ENCODE measurements at places on chromosomes 16 and 17. TPM values are rescaled to one million over a fixed set of nuclear protein-coding genes. Genes with fewer than 3 reads are reported as not detected.
A peak's percentile ranks its signal among the peaks of the same experiment; 100 is the strongest.

Gene PRAC2
- not detected for total RNA-seq

DNA sequence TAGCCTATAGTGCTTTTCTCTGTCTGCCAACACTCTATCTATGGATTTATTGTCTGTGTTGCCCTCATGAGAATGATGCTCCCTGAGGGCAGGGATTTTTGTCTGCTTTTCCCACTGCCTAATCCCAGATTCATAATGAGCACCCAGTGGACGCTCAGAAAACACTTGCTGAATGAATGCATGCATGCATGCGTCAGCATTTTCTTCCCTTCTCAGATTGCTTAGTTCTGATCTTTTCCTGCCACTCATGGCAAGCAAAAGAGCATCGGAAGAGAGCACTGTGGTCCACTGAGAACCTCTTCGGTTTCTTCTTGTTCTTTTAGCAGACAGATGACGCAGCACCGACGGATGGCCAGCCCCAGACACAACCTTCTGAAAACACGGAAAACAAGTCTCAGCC, 246.8 kb downstream of the RBFOX1 start:
- DNase-seq: no peak

Gene EFNB3
- 16.0 TPM for total RNA-seq

Gene PVALEF
- total RNA-seq: not detected

DNA sequence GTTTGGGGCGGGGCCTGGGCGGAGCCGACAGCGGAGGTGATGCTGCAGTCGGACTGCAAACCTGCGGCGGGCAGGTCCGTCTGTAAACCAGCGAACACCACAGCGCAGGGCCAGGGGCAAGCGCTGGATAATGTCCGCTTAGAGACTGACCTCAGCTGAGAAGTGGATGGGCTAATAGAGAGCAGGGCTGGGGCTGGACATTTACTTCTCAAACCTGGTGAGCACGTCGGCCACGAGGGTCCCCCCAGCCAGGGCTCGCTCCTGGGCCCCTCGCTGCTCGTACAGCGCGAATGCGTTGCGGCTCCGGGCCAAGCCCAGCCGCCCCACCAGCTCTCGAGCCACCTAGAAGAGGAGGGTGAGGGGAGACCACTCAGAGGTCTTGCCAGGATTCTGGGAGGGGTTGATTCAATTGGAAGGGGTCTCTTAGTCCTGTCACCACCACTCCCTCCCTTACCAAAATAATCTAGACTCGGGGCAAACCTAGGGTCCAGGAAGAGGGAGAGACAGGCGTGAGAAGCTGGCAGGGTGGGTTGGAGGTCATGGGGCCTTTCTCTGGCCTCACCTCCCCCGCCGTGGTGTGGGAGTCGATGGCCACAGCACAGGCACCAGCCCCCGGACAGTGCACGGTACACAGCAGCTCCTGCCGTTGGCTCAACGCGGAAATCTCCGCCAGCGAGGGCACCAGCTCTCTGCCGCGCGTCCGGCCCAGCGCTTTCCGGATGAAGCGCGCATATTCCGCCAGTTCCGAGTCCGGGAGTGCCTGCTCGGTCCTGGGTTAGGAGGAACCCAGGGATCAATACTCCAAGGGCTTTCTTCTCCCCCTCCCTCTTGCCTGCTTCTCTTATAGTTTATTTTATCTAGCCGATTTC, 5.8 kb downstream of the PLEKHH3 start:
- peak; percentile 61 for DNase-seq

Gene HSF4
- total RNA-seq: not detected

GRCh38 chr16:87558682-87559081, 43.6 kb upstream of the JPH3 start:
- no peak for DNase-seq

GRCh38 chr17:62787366-62787765, 20.7 kb downstream of the MARCHF10 start:
- DNase-seq: no peak

DNA sequence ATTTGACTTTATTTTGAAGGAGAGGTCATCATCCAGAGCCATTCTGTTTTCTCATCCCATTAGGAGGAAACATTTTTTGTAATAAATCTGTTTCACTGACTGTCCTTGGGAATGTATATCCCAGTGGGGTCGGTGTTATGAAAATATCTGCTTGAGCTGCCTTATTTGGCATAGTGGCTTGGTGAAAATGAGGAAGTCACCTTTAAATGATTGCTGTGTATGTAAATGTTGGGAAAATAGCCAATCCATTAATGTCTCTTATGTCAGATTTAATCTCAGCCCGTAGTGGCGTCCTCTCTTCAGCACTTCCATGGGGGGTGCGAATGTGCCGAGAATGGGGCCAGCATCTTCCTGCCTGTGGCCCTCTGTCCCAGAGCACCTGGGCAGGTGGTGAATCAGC, 57.6 kb downstream of the BANP start:
- DNase-seq: no peak

DNA sequence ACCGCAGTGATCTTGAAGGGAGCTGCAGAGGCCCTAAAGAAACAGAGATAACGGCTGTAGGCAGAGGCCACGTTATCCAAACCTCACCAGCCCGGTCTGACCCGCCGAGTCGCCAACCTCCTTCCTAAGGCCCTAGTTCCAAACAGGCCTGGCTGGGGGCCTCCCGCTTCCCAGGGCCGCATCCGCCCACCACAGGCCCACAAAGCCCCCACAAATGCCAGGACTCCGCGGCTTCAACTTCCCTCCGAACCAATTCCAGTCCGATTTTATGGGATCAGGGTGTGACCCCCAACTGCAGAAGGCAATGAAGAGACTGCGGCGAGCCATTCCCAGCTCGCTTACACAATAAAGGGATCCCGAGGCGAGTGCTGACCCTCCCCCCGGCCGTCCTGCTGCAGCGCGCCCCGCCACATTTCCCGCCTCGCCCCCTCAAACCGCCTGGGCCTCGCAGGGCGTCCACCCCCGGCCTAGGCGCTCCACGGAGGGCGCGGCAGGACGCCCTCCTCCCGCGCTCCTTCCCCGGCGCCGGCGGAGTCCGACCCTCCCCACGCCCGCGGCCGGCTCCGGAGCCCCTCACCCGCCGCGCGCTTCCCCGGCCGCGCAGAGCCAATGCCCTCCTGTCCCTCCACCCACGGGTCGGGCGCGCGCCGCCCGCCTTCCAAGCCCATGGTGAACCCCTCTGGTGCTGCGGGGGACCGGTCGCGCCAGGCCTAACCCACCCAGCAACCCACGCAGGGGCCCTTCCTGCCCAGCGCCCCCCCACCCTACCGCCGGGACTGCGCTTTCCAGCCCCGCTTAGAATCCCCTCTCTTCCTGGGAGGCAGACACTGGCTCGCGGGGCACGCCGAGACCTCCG, 926 bp downstream of the MYH10 start:
- peak; percentile 63 for DNase-seq

GRCh38 chr17:7393613-7394451, 493 bp downstream of the PLSCR3 start:
- peak; percentile 78 for DNase-seq

DNA sequence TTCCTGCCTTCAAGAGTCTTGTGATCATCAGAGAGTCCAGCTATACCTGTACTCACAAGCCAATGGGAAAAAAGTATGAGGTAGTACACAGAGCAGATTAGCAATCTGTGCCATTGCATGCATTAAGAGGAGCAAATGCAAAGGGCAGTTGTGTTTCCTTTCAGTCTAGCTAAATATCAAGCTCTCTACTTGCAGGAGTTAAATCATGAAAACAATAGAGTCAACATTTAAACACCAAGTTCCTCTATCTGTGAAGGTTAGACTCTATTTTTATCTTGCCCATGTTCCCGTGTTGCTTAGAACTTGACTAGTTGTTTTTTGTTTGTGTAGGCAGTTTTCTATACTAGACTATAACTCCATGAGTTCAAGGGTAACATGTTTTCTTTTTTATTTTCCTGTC, 4.7 kb upstream of the FAM20A start:
- DNase-seq: no peak

- no peak for DNase-seq
Observed at GRCh38 chr17:70763018-70763417, 593.7 kb downstream of the KCNJ2 start.

Gene FSCN2
- 0.30 TPM for total RNA-seq

- DNase-seq: no peak
Observed at GRCh38 chr17:77613218-77613617, 345.3 kb upstream of the TNRC6C start.

Gene OTOA
- 0.32 TPM for total RNA-seq

GRCh38 chr17:5667871-5668270, 83.6 kb upstream of the NLRP1 start:
- peak; percentile 47 for DNase-seq

Gene SCARF1
- total RNA-seq: 1.6 TPM

DNA sequence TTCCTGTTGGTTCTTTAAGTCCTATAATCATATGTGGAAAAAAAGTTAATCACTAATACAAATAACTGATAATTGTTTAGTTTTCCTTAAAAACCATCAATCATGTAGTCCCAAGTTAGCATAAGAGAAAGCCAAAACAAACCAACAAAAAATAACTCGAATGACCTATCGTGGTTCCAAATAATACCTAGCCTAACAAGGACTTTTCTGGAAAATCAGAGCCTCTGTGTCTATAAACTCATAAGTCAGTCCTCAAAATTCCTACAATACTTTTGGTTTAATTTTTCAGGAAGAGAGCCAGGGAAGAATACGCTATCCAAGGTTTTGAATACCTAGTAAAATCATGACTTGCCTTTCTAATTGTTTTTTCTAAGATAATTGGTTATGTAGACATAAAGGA, 975.3 kb upstream of the SOX9 start:
- DNase-seq: no peak

DNA sequence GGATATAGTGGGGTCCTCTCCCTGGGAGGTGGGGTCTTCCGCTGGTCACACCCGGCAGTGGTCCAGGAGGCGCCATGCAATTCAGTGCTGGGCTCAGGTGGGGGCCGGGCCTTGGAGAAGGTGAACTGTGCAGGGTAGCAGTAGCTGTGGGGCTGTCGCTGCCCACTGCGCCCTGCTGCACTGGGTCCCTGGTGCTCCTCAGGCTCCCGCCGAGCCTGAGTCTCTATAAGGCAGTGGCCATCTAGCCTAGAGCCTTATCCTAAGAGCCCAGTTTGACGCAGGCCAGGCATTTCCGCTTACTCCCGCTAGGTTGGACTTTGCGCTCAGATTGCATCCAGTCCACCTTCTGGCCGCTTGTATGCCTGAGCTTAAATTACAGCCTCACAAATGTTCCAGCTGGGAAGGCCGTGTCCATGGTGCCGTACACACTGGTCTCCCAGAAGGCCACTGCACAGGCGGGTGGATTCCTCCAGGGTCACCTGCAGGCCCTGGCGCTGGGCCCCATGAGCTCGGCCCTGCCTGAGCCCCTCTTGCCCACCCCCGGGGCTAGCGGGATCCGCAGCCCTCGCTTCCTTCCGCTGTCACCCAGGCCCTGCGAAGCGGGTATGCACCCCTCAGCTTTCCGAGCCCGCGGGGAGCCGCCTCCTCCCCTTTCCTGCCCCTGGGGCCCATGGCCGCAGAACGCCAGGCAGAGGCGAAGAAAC, 1762.2 kb downstream of the TP53TG3F start:
- DNase-seq: no peak

DNA sequence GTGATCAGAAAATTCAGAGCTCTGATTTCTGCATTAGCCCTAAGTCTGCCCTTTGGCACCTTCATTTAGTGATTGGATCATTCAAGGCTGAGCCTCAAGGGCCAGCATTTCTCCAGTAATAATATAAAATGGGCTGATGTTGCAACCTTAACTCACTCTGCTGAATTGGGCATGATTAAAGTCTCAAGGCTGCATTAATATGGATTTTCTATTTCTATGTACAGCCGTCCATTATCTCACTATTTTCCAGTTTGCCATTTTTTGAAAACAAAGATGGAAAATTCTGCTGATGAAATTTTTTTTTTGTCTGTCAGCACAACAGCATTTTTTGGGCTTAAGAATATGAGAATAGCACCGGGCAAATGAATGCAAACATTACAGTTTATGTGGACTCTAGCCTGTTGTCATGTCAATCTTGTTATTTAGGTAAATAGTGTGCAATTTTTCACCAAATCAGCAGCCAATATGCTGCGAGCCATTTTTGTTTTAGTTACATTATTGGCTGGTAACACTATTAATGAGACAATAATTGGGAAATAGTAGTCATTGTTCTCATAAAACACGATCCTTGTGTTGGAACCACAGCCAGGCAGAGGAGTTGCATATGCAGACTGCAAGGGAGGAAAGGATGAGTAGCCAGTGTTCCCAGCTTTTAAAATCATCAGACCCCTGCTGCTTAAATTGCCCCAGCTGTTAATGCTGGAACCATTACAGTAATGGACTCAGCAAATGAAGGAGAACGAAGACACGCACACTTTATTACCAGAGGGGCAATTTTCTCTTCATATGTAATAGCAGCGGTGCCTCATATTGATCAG, 10.5 kb downstream of the FTO start:
- no peak for DNase-seq

Gene MYH1
- not detected for total RNA-seq

DNA sequence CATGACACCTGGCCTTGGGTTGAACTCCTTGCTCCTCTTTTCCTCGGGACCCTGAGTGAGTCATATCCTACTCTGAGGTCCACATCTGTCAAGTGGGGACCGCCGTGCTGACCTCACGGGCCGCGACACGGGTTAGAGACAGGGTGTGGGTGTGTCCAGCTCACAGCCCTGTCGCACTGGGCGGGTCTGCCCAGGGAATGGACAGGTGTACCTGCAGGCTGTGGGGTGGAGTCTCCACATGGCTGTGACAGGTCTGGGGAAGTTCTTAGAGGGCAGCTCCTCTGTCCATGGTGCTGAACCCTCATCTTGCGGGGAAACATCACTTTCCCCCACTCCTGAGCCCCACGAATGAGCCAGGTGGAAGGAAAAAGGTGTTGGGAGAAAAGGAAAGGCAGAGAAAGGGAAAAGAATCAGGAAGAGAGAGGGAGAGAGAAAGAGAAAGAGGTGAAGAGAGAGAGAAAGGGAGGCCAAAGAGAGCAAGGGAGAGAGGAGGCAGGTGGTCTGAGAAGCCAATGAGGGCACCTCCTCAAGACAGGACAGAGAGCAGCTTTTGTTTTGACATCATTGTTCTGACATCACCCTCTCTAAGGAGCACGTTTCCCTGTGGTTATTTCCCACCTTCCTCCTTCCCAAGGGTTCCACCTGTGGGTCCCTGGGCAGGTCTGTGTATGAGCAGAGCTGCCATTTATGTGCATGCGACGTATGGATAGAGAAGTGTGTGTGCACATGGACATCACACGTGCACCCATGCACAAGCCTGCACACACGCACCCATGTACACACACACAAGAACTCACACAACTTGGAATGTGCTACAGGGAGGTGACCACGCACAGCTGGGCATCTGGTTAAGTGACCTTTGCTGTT, 32.6 kb upstream of the CBFA2T3 start:
- DNase-seq: no peak

- DNase-seq: no peak
Observed at GRCh38 chr17:74796211-74796610, 20.1 kb upstream of the NAT9 start.

All from H1 (cell line).